AG09309 (cell line): ENCODE measurements at places on chromosomes 12 and 14.

GRCh38 chr12:105670672-105671071 lies 340.2 kb downstream of the C12orf75 start:
- peak; percentile 3 for DNase-seq

- DNase-seq: no peak
Observed at GRCh38 chr12:77608271-77608824, 222.3 kb upstream of the NAV3 start.

DNA sequence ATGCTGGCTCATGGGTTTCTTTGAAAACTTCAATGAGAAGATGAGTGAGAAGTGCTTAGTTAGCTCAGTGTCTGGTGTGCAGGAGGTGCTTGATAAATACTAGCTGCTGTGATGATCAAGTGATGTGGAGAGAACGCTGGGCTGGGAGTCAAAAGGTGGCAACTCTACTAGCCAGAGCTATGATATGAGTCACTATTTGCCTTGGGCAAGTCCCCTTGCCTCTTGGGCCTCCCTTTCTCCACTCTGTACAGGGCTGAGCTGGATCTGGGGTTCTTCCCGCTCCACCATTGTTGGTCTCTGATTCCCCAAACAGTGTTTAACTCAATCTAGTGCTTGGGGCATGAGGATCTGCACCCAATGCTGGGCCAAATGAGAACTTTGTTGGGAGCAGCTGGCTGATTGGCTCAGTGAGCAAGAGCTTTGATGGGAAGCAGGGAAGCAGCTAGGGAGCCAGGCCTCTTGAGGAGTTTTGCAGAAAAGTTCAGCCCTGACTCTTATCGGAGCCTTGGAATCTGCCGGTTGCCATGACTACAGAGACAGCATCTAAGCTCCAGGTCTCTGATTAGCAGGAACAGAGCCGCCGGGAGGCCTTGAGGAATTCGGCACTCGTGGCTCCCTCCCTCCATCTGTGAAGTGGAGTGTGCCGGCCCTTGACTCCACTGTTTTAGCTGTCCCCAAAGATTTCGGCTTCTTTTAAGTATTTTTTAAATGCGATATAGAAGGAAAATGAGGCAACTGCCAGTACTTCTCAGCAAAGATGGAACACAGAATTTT lies 82.1 kb upstream of the HSPB8 start:
- DNase-seq: no peak

DNA sequence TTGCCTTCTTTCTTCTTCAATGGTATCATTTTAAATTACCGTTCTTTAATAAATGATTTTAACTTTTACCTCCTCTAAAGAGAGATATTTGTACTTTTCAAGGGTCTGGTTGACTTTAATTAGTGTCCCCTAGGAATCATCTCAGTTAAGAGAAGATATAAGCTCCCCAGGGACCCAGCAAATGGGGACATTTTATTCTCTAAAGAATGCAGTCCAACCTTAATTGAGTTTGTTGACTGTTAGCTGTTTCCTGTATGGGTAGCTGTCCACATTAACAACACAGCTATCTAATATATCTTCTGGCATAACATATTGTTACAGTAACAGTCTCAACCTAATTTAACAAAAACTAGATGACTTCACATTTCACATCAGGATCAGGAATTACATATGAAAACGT lies 241.6 kb upstream of the NPAS3 start:
- DNase-seq: no peak

DNA sequence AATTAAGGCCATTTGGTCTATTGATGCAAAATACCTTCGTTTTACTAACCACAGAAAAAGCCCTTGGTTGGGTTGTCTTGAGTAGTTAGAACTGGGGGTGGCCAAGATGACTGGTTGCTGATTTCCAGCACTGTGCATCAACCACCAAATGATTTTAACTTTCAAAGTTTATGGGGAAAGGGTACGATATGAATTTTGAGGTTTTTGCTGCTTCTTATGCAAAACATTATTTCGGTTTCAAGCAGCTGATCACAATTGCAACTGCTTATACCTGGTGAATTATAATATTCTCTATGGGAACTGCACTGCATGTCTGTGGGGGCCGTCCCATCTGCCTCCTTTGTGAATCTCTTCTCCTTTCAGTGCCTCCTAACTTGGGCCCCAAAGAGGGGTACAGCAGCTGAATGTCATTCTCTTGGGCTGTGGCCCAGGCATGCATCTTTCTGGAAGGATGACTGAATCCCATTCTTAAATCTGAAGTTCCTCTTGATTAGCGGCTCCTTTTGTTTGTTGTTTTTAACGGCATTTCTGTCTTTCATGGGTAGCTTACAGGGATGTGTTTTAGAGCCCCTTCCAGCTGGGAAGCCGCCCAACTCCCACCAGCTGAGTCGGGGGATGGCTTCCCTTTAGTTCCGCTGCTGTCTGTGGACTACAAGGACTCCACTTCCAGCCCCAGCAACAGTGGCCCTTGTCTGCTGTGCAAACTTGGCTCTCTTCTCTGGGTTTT lies 479.8 kb downstream of the ZFP36L1 start:
- no peak for DNase-seq

- no peak for DNase-seq
Observed at GRCh38 chr14:68624541-68625220, 168.2 kb downstream of the ZFP36L1 start.

DNA sequence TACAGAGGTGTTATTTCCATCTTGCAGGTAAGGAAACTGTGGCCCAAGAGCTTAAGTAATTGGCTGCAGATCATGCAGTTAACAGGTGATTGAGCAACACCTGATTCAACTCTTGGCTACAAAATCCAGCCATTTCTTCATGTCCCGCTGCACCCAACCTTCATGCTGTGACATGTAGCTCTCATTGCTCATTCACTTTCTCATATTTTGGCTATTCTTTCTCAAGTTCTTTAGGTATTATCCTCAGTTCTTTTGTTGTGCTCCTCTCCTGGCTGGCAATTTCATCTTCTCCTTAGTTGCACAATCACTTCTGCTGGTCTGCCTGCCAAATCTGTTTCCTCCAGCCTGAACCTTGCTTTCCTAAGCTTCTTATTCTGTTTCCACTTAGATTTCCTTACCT lies 300.8 kb downstream of the SSPN start:
- no peak for DNase-seq

DNA sequence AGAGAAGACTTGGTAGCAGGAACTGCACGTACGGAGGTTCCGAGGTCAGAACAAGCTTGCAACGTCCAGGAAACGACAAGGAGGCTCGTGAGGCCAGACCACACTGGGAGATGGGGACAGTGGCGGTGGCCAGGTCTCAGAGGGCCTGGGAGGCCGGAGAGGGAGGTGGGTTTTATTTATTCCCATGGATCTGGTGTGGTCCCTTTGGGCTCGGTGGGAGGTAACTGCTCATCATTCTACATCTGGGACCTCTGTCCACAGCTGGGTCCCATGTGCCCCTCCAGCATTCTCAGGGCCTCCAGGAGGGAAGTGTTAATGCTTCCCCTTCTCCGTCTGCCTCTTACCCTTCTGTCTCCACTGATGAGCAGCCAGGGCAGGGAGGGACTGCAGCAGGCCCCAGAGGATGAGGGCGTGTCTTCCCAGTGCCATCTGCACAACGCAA lies 35.7 kb upstream of the NCOR2 start:
- no peak for DNase-seq

DNA sequence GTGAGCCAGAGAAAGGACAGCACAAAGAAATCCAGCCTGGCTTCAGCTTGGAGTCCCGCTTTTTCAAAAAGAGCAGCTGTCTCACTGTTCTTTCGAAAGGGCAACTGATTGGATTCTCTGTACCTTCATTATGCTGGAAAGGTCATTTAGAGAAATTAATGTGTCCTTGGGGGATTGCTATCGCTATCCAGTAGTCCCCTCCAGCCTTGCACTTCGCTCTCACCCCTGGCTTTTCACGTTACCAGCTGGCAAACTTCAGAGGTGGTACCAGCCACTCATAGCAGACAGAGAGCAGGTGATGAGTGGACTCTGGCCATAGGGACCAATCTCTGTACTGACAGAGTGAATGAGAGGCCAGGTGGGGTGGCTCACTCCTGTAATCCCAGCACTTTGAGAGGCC lies 11.8 kb upstream of the NUAK1 start:
- DNase-seq: no peak

DNA sequence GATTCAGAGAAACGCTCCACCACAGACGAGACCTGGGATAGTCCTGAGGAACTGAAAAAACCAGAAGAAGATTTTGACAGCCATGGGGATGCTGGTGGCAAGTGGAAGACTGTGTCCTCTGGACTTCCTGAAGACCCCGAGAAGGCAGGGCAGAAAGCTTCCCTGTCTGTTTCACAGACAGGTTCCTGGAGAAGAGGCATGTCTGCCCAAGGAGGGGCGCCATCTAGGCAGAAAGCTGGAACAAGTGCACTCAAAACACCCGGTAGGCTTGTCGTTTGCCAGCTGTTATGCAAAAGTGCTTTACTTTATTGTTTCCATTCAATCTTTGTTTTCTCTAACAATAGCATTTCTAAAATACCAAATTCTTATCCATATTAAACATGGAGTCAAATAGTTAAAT lies 287.3 kb downstream of the NAV3 start:
- no peak for DNase-seq

DNA sequence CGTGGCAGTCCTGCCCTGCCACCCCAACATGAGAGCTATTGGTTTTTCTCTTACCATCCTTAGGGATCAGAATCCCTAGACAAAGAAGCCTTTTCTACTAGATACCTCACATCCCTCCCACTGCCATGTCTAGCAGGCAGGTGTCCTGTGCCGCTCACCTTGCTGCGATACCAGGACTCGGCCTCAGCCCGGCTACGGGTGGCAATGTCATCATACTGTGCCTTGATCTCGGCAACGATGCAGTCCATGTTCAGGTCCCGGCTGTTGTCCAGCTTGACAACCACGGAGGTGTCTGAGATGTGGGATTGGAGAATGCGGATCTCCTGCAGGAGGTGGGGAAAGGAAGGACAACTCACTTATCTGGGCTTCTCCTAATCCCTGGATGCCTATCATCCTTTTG lies 4.5 kb downstream of the KRT83 start:
- no peak for DNase-seq
